Pancreas (tissue), 10 donors: ENCODE measurements at places on chromosomes 16 and 17.

GRCh38 chr17:42281571-42282096 is 5.4 kb upstream of the STAT5B start:
- H3K4me1 ChIP-seq = no peaks in the 10 kb centered on the region
- no peaks in the 10 kb centered on the region for H3K27me3 ChIP-seq
- H3K36me3 ChIP-seq = no peaks in the 10 kb centered on the region
- peak; percentile 84 for DNase-seq
- H3K4me3 ChIP-seq = no peak overlapping the region

GRCh38 chr16:86649875-86650274 is 71.5 kb downstream of the FOXL1 start:
- H3K27me3 ChIP-seq = no peaks in the 10 kb centered on the region
- no peak for DNase-seq
- no peaks in the 10 kb centered on the region for H3K4me1 ChIP-seq
- no peaks in the 10 kb centered on the region for H3K36me3 ChIP-seq
- no peak overlapping the region for H3K4me3 ChIP-seq

GRCh38 chr16:25264597-25264996 is 7.0 kb upstream of the ZKSCAN2 start:
- DNase-seq = peak; percentile 20
- H3K36me3 ChIP-seq = no peaks in the 10 kb centered on the region
- no peaks in the 10 kb centered on the region for H3K27me3 ChIP-seq
- no peaks in the 10 kb centered on the region for H3K4me1 ChIP-seq
- no peak overlapping the region for H3K4me3 ChIP-seq
- no peak overlapping the region for H3K27ac ChIP-seq

DNA sequence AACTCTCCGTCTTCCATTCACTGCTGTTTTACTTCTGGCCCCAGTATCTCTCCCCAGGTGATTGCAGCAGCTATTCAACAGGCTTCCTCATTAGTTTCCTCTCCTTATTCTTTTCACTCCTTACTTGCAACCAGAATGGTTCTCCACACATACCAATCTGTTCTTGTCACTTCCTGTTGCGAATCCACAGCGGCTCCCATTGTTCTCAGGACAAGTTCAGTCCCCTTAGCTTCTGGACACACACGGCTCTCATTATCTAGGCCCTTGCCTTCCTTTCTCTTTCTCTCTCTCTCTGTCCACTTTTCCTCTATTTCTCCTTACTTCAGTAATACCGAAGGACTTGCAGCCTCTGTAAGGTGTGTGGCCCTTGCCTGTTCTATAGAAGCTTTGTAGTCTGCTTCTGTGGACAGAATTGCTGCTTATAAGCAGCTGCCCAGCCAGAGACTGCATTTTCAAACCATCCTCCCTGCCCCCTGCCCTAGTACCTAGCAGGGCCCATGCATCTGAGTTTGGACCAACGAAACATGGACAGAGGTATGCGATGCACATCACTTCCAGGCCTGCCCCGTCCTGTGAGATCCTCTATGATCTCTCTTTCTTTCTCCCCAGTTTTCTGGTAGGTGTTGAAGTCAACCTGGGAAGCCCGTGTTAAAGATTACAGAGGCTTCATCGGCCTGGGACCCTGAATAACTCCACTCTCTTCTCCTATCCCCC is 45.7 kb downstream of the VAT1L start:
- DNase-seq = no peak
- H3K4me3 ChIP-seq = no peak overlapping the region
- no peaks in the 10 kb centered on the region for H3K36me3 ChIP-seq
- no peaks in the 10 kb centered on the region for H3K4me1 ChIP-seq
- H3K27ac ChIP-seq = no peak overlapping the region

DNA sequence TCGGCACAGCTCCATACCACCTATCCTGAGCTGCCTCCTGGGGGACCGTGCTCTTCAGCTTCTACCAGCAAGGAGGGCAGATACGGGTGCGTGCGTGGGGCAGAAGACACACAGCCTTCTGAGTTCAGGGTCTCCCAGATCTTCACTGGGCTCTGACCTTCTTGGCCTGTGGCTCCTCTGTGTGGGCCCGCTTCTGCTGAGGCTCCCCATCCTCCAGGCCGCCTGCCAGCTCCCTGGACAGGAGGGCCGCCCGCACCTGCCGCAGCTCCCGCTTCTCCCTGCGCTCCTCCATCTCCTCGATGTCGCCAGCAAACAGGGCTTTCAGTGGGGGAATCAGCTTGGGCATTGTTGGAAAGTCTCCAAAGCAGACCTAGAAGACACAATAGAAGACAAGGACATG is 25.2 kb downstream of the ELAC2 start:
- no peak overlapping the region for H3K27ac ChIP-seq
- no peak for DNase-seq
- no peaks in the 10 kb centered on the region for H3K27me3 ChIP-seq
- no peaks in the 10 kb centered on the region for H3K4me1 ChIP-seq
- H3K36me3 ChIP-seq = peaks cover 8% of the 10 kb centered on the region
- H3K4me3 ChIP-seq = no peak overlapping the region

DNA sequence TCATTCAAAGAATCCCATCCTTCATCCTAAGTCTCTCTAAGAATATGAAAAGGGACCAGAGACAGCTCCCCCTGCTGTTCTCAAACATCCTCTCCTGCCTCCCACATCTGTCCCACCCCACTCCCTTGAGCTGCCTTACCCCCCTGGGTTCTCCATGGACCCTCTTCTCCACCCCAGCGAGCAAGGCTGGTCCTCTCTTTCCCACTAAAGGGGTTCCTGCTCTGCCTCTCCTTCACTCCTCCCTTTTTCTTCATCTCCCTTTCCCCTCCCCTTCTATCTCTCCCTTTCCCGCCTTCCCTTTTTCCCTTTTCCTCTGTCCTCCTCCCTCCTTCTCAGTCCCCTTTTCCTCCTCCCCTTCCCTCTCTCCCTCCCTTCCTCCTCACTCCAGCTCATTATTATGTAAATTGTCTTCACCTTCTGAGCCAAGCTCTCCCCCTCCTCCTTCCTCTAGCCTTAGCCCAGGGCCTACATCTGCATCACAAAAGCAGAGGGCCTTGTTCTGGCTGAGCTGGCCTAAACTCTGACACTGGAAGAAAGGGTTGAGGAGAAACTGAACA is 90.0 kb downstream of the GNAO1 start:
- no peaks in the 10 kb centered on the region for H3K4me1 ChIP-seq
- DNase-seq = no peak
- H3K27me3 ChIP-seq = no peaks in the 10 kb centered on the region
- no peaks in the 10 kb centered on the region for H3K36me3 ChIP-seq
- no peak overlapping the region for H3K4me3 ChIP-seq

- H3K4me3 ChIP-seq = no peak overlapping the region
- no peaks in the 10 kb centered on the region for H3K36me3 ChIP-seq
- H3K27me3 ChIP-seq = no peaks in the 10 kb centered on the region
Observed at GRCh38 chr17:4587195-4587594, 2.9 kb downstream of the SMTNL2 start.

GRCh38 chr17:78501241-78502036 is 75.8 kb downstream of the DNAH17 start:
- H3K27ac ChIP-seq = no peak overlapping the region
- no peaks in the 10 kb centered on the region for H3K36me3 ChIP-seq
- no peaks in the 10 kb centered on the region for H3K27me3 ChIP-seq
- no peak for DNase-seq
- no peak overlapping the region for H3K4me3 ChIP-seq

DNA sequence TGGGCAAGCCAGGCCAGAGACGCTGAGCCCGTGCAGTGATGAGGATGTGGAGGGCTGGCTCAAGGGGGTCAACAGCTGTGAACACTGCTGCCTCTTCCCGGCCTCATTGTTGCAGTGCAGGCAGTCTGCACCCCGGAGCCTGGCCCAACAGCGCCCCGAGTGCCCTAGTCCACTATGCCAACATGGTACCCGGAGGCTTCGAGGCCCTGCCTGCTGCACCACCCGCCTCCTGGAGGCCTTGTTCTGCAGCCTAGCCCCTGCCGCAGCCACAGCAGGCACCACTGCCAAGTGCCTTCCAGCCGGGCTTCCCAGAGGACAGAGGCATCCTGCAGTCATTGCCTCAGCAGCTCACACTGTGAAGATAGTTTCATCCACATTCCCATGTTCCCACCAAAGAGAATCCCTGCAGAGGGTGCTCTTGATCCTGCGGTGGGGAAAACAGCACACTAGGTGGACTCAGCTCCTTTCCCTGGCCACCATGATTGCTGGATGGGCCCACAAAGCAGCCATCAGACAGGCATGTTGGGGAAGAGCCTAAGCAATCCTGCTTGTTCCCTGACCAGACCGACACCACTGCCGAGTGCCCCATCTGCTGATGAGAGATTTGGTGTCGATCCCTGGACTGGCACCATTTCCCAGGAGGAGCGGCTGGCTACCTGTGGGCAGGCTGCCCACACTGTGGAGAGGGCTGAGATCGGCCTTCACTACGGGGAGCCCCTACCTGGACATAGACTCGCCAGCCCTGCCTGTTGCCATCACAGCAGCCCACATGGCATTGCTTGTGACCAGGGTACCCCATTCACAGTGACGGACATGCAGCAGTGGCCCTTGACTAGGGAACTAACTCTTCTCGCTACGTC is 44.9 kb downstream of the USP22 start:
- H3K27ac ChIP-seq = no peak overlapping the region
- no peaks in the 10 kb centered on the region for H3K4me1 ChIP-seq
- no peaks in the 10 kb centered on the region for H3K27me3 ChIP-seq
- H3K36me3 ChIP-seq = no peaks in the 10 kb centered on the region

DNA sequence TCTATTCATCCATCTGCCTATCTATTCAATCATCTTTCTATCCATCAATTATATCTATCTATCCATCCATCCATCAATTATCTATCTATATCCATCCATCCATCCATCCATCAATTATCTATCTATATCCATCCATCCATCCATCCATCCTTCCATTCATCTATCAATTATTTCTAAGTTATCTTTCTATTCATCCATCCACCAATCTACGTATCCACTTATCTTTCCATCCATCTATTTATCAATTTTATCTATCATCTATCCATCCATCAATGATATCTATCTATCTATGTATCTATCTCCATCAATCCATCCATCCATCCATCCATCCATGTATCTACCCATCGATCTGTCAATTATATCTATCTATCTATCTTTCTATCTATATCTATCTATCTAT is 158.4 kb upstream of the ZKSCAN2 start:
- H3K27ac ChIP-seq = no peak overlapping the region
- no peak for DNase-seq
- H3K4me3 ChIP-seq = no peak overlapping the region
- H3K4me1 ChIP-seq = no peaks in the 10 kb centered on the region

DNA sequence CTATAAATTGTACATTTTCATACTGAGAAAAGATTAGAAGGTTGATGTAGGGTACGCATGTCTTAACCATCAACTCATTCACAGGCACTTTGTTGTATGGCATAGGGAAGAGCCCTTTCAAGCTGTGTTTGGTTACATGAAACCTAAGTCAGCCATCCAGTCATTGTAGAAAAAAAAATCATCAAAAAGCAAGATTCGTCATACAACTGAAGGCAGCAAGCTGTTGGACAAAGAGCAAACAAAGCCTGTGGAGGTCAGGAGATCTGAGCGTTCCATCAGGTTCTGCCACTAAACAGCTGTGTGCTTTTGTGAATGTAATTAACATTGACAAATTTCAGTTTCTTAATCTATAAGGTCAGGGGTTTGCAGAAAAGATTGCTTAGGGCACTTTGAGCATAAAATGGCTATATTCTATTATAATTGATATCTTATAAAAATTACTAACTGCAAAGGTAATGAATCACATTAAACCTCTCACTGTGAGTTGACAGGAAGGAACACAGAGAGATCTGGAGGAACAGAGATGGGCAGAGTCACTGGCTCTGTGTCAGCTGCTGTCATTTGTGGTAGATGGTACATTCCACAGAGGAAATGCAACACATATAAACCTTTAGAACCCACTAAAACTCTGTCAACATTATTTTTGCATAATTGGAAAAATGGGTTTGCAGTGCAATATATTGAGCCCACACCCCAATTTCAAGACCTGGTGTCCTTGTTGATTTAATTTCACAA is 66.3 kb upstream of the MYOCD start:
- H3K27ac ChIP-seq = no peak overlapping the region
- no peaks in the 10 kb centered on the region for H3K36me3 ChIP-seq
- DNase-seq = no peak
- H3K4me1 ChIP-seq = no peaks in the 10 kb centered on the region
- H3K4me3 ChIP-seq = no peak overlapping the region

DNA sequence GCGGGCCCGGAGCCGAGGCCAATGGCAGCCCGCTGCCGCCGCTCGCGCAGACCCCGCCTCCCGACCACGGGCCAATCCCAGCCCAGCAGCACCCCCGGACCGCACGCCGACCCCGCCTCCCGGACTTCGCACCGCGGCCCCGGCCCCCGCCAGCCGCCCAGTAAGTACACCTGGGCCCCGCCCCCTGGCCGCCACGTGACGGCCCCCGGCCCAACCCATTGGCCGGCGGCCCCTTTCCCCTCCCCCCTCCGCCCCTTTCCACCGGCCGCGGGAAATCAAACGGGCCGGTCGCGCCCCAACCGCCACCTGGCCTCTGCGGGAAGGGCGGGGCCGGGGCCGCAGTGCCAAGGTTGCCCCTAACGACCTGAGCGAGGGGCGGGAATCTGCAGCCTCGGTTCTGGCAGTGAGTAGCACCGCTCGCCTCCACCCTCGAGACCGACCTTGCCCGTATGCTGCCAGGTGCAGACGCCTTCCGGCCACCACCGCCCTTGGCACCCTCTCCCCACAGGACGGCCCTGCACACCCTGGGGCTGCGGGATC is at the start of gene YBX2:
Gene YBX2 (minus strand): TSS at position 26 of the 540 bp plus-strand sequence. CDS start 139 bp downstream, outside the sequence.
- H3K36me3 ChIP-seq = no peaks in the 10 kb centered on the region
- no peaks in the 10 kb centered on the region for H3K4me1 ChIP-seq
- H3K4me3 ChIP-seq = peak within 1 kb of the TSS; percentile 26
- peak; percentile 89 for DNase-seq
- no peaks in the 10 kb centered on the region for H3K27me3 ChIP-seq

- no peak overlapping the region for H3K27ac ChIP-seq
- H3K27me3 ChIP-seq = no peaks in the 10 kb centered on the region
- H3K36me3 ChIP-seq = no peaks in the 10 kb centered on the region
- H3K4me1 ChIP-seq = no peaks in the 10 kb centered on the region
- H3K4me3 ChIP-seq = peak overlapping the region; percentile 44
Observed at GRCh38 chr17:74326506-74326905, 480 bp downstream of the KIF19 start.

GRCh38 chr16:21071741-21072140 is 78.9 kb downstream of the DNAH3 start:
- no peaks in the 10 kb centered on the region for H3K4me1 ChIP-seq
- H3K27me3 ChIP-seq = no peaks in the 10 kb centered on the region
- H3K4me3 ChIP-seq = no peak overlapping the region

DNA sequence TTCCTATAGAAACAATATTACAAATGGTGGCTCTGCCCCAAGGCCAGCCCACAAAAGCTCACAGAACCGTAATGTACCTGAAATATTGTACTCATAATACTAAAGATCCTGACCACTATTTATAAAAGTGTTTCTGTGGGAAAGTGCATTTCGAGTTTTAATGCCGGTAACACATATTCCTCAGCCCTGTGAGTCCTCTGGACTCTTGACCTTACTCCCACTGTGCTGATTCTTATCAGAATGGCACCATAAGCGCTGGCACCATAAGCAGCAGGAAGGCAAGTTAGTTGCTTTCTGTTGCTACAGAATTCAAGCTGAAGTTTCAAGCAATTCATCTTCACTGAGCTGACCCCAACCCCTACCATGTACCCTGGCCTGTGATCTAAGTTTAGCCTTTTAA is 36.4 kb upstream of the MED13 start:
- H3K4me3 ChIP-seq = no peak overlapping the region
- H3K27ac ChIP-seq = no peak overlapping the region
- no peak for DNase-seq
- peaks cover under 1% of the 10 kb centered on the region for H3K4me1 ChIP-seq
- no peaks in the 10 kb centered on the region for H3K27me3 ChIP-seq
- H3K36me3 ChIP-seq = no peaks in the 10 kb centered on the region

- no peak overlapping the region for H3K27ac ChIP-seq
- H3K27me3 ChIP-seq = no peaks in the 10 kb centered on the region
Observed at GRCh38 chr17:9813166-9813565, 8.7 kb downstream of the GSG1L2 start.
